Naive thymus-derived CD4-positive, alpha-beta T cell (primary cell): ENCODE measurements at places on chromosomes 16 and 17. TPM values are rescaled to one million over a fixed set of nuclear protein-coding genes. Genes with fewer than 3 reads are reported as not detected.

Gene KRT12
- not detected for total RNA-seq

Gene TUBB3
- not detected for total RNA-seq

Gene MGRN1
- total RNA-seq, result 71.1 TPM

Gene B9D1
- 2.4 TPM for total RNA-seq

Gene AANAT
- total RNA-seq, result 0.10 TPM in 1 of 2 replicates, not detected in the other

Gene PRAC2
- total RNA-seq, result not detected in 2 replicates

Gene C16orf92
- not detected in 2 replicates for total RNA-seq

Gene SPN
- total RNA-seq, result 152 TPM

Gene PIRT
- total RNA-seq, result not detected

Gene CXCL16
- 1.4 and 2.6 TPM in 2 replicates for total RNA-seq

Gene MNT
- 31.4 and 32.9 TPM in 2 replicates for total RNA-seq

Gene ZFP90
- 29.7 TPM for total RNA-seq

Gene ARL2BP
- 37.9 and 39.2 TPM in 2 replicates for total RNA-seq

Gene KRTAP4-1
- not detected for total RNA-seq

Gene PPY
- not detected for total RNA-seq

Gene RAB11FIP4
- total RNA-seq, result 82.4 TPM

Gene NTN1
- 0.11 TPM for total RNA-seq

Gene ZNF750
- not detected for total RNA-seq

Gene GP1BA
- 1.6 TPM for total RNA-seq

Gene KRT14
- not detected for total RNA-seq

Gene PMP22
- 0.40 TPM for total RNA-seq

Gene ITFG1
- total RNA-seq, result 32.5 TPM

Gene CRHR1
- not detected in 2 replicates for total RNA-seq

Gene SHCBP1
- total RNA-seq, result 0.51 TPM

Gene SLX1B
- total RNA-seq, result 44.3 TPM

Gene PAM16
- total RNA-seq, result 46.2 TPM

Gene G6PC1
- not detected for total RNA-seq

Gene CIBAR2
- total RNA-seq, result not detected

Gene MYL11
- 2.0 TPM for total RNA-seq

Gene ARMC7
- 5.8 TPM for total RNA-seq

Gene LGALS9C
- total RNA-seq, result 0.77 and 1.6 TPM in 2 replicates

Gene RHBDF1
- total RNA-seq, result 1.6 TPM

Gene GLP2R
- total RNA-seq, result not detected

Gene ADGRG3
- 4.9 TPM for total RNA-seq

Gene CTCF
- total RNA-seq, result 67.3 TPM

Gene RTN4RL1
- 1.4 and 1.5 TPM in 2 replicates for total RNA-seq

Gene TNFRSF17
- not detected in 2 replicates for total RNA-seq

Gene TCAP
- total RNA-seq, result 1.2 and 1.7 TPM in 2 replicates
